GM13977 (cell line): ENCODE measurements at places on chromosomes 1 and 21.

- no peak for DNase-seq
These were observed at the start of gene C8B for GRCh38 chr1:56965916-56966697. TSS of gene C8B (minus strand) at chr1:56966015. CDS start at chr1:56965948, 67 bp downstream.

- DNase-seq, result no peak
These were observed 70.9 kb upstream of the POU3F1 start for GRCh38 chr1:38117444-38117887.

- no peak for DNase-seq
These were observed 88.6 kb upstream of the PLXNA2 start for GRCh38 chr1:208332774-208333126.

DNA sequence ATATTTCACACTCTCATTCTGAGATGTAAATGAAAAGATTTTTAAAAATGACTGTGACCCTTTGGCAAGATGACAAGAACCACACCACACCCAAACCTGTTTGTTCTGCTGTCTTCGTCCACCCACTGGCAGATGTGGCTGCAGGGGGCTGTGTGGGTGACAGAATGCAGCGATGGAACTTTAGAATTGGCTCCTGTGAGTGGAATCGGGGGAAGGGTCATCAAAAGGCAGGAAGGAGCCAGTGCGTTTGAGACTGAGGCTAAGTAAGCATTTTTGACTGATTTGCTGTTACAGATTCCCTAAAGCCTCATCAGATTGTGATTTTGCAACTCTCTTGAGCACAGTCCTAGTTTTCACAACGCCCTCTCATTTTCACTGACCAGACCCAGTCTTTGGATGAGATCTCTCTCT is 111.2 kb upstream of the ADGRL2 start:
- no peak for DNase-seq

- no peak for DNase-seq
These were observed 22.6 kb upstream of the KCNQ4 start for GRCh38 chr1:40760984-40761383.

DNA sequence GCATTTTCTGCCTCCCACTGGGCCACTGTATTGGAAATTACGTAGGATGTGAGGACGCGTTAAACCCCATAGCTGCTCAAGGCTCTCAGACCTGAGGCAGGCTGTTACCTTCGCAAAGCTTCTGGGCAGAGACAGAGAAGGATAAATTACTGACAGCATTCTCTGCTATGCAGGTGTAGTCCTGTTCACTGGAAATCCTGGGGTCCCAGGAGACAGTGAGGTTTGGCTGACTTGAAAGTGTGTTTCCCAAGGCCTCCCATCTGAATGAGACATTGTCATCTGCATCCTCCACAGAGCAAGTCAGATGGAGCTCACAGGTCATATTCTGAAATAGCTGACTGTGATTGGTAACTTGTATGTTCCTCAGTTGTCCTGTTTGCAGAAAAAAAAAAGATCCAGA is 32.0 kb downstream of the SLAMF6 start:
- DNase-seq, result no peak

DNA sequence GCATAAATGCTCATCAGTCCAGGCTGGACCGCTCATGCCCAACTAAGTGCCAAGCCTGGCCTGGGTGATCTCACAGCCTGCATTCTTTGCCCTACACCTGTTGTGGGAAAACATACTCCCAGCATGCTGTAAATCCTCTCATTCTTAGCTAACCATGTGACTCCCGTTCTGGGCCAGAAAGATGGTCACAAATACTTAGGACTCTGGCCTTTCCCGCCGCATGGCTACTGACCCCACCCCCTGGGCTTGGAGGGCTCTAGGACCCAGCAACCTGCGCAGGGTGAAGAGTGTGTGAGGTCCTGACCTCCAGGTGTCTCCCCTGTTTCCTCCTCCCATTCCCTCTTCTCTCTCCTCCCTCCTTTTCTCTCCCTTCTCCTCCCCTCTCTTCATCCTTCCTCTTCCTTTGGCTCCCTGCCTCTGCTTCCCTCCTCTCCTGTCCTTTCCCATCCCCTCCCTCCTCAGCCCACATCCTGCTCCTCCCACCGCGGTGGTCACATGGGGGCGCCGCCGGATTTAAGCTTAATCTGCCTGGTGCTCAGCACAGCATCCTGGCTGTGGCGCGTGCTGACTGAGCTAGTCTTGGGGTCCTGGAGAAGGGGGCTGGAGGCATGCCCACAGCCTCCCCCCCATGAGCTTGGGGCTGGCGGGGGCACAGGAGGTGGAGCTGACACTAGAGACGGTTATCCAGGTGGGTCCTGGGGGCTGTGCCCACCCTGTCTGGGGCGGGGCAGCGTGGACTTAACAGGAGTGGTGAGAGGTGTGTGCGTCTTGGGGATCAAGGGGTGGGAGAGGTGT is at the start of gene CROCC:
CROCC (plus strand) TSS at position 541 of the 795 bp plus-strand sequence; CDS start at position 629, 88 bp downstream.
- DNase-seq, result peak; percentile 65

DNA sequence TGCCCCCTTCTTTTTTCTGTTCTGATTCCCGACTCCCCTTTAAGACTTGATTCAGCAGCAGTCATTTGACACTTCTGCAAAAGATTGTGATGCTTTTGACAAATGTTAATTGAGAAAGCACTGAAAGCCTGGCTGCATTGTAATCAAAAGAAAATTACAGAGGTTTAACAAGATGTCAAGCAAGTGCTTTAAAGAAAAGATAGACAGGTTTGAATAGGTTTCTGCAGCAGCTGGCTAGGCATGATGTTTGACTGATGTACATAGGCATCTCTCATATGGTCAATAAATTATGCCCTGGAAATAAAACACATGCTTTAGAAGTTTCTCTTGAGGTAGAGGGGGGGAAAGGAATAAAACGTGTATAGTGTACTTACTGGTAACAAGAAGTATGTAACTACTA is 147.8 kb downstream of the ADGRL2 start:
- no peak for DNase-seq

DNA sequence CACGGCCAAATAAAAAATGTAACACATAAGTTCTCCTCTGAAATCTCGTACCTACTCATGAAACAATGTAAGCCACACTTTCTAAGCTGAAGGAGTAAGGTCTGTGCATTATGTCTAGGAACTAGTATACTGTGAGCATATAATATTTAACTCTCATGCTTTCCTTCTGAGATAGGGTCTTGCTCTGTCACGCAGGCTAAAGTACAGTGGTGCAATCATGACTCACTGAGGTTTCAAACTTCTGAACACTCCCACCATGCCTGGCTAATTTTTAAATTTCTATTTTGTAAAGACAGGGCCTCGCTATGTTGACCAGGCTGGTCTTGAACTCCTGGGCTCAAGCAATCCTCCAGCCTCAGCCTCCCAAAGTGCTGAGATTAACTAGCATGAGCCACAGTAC is 71.3 kb downstream of the AHCTF1 start:
- no peak for DNase-seq

GRCh38 chr21:30990514-30991262 is 47.6 kb downstream of the KRTAP19-8 start:
- DNase-seq, result no peak

- no peak for DNase-seq
These were observed 11.3 kb upstream of the TNFRSF25 start for GRCh38 chr1:6477039-6477820.

- DNase-seq, result no peak
These were observed 47.6 kb downstream of the RHOU start for GRCh38 chr1:228782662-228783417.

- no peak for DNase-seq
These were observed 2.0 kb upstream of the ANKRD35 start for GRCh38 chr1:145887631-145888030.

DNA sequence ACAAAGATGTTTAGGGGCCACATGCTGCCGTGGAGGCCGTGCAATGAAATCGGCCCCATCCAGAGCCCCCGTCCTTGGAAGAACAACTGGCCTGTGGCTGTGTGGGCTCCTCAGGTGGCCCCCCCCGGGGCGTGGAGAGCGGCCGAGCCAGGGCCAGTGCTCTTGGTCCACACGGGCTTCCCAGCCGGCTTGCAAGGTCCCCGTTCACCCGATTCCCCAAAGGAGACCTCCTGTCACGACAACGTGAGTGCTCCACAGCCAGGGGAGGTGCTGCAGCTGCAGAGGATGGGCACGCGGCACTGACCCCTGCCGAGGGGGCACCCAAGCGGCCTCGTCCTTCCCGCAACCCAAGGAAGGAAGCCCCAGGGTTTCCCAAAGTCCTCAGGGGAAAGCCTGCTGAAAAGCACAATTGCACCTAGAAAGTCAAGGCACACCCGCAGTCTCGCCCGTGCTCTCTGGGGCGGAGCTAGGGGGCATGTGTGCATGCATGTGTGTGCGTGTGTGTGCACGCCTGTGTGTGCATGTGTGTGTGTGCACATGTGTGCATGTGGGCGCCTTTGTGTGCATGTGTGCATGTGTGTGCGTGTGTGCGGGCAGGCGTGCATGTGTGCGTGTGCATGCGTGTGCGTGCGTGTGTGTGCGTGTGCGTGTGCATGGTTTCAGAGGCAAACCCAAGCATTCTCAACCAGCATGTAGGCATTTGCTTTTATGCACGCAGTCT is 48.2 kb downstream of the SLX9 start:
- DNase-seq, result no peak

DNA sequence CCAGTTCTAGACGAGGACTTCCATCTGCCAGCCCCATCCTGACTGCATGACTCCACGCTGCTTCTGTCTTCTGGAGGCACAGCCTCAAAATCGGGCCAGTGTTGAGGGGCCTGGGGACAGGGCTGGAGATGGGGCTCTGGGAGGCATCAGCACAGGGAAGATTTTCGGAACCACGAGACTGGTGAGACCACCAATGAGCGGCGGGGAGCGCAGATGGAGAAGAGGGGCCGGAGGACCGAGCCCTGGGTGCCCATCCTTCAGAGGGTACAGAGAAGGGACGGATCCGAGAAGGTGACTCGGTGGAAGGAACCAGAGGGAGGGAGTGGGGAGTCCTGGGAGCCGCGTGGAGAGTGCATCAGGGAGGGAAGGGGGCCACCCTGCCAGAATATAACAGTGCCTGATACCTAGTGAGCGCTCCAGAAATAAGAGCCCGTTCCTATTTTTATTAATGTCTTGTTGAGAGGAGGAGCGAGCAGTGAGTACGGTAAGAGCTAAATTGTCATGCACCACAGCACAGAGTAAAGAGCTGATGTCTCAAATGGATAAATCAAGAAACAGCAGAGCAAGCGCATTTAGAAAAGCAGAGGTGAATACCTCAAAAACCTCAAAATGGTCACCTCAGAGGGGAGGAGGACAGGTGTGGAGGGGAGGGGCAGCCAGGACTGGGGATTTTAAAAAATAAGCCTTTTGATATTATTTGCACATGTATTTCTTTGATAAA is 26.2 kb upstream of the KIF26B start:
- DNase-seq, result no peak

DNA sequence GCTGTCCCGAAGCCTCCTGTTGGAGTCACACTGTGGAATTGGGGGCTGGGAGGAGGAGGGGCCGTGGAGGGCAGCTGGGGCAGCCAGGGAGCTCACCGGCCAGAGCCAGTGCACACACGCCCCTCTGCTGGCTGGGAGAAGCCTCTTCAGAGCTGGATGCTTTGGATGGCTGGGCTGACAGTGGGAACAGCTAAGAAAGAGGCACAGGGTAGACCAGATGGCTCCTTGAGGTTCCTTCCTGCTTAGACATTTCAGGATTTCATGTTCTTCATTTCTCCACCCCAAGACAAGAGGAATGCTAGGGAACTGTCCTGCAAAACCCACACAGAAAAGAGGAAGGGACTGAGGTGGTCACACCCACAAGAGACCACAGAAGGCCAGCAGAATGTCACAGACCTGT is 254.8 kb upstream of the VAMP3 start:
- no peak for DNase-seq

DNA sequence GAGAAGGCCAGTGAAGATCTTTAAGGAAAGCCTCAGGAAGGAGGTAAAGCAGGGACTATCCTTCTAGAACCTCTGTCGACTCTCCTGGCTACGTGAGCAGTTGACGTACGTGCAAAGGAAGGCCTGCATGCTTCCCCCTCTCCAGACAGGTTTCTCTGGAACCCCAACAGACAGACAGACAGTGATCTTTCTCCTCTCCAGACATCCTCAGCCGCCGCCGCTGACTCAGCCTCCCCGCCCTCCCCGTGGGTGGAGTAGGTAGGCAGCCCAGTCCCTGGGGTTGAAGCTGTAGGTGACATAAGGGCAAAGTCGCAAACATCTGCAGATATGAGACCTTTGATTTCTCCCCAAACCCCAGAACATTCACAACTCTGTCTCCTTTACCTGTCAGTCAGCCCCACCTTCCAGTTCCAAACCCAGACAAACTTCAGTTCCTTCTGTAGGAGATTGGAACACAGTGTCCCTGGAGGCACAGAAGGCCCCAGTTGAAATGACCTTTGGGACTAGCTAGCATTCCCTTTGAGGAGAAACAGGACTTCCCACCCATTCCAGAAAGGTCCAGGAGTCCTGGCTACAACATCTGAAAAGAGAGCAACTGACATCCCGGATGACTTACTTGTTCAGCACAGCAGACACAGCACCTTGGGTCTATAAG is 146.0 kb upstream of the JUN start:
- no peak for DNase-seq

- no peak for DNase-seq
These were observed 20.5 kb upstream of the TRABD2B start for GRCh38 chr1:48017716-48018115.

- DNase-seq, result no peak
These were observed 62.4 kb downstream of the RERE start for GRCh38 chr1:8754993-8755392.

DNA sequence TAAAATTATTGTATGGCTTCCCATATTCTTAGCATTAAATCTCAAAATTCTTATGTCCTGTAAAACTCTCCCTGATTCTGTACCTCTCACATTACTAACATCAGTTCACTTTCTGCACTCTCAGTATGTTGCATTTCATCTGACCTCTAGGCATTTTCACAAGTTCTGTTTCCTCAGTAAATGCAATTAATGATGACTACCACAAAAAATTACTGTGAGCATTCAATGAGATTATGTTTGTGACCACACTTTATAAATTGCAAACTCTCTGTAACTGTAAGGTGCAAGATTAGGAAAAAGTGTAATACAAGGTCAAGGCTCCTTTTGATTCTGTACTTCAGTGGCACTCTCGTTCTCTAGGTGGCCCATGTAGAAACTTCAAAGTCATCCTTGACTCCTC is 60.4 kb downstream of the LRRC53 start:
- no peak for DNase-seq

GRCh38 chr1:12643785-12644184 is at the start of gene AADACL4:
TSS of gene AADACL4 (plus strand) at chr1:12644085. CDS start at chr1:12644547, 462 bp downstream.
- no peak for DNase-seq

DNA sequence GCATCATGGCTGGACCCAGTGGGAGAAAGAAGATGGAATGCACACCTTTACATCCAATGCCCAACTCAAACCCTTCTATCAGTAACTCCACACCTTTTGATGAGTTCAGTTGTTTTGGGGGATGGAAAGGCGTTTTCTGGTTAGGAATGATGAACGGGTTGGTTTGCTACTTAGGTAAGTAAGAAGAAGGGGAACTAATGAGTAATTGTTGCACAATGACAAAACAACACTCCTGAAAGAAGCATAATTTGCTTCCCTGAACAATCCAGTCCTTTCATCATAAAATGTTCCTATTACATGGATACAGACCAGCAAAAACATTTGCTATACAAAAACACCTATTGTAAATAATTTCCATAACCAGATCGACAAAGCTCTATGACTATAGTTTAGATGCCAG is 35.9 kb upstream of the NFIA start:
- no peak for DNase-seq

- DNase-seq, result no peak
These were observed 49.6 kb downstream of the ELAPOR1 start for GRCh38 chr1:109163551-109163950.
